ENCODE measurements at places on chromosomes 11 and 22.

- peak; percentile 35 for DNase-seq
These were observed 4.1 kb downstream of the NUCB2 start for GRCh38 chr11:17280494-17281127.

- DNase-seq, result peak; percentile 11
These were observed 117.3 kb upstream of the CTSC start for GRCh38 chr11:88454881-88455280.

- no peak for DNase-seq
These were observed 177.3 kb upstream of the C11orf58 start for GRCh38 chr11:16561150-16561549.

- DNase-seq, result no peak
These were observed 13.2 kb downstream of the IFITM10 start for GRCh38 chr11:1737080-1737757.

- DNase-seq, result peak; percentile 38
These were observed 31.8 kb downstream of the ETS1 start for GRCh38 chr11:128555606-128556005.

DNA sequence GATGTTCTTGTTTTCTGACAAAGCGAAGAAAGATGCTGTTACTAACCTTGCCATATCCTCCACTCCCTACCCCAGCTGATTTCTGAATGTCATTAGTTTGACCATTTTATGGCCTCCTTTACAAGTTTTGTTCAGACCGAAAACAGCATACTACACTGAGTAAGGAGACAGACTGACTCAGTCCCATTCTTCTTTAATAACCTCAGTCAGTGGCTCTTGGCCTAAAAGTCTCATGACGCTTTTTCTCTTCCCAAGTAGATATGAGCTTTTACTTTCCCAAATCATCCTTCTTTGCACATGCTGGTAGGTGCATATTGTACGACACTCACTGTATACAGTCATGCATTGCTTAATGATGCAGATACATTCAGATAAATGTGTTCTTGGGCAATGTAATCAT is 8.0 kb upstream of the FIBIN start:
- DNase-seq, result no peak

Measured in fibroblast of upper back skin (primary cell).